ENCODE measurements at places on chromosomes 13 and 19. TPM values are rescaled to one million over a fixed set of nuclear protein-coding genes. Genes with fewer than 3 reads are reported as not detected.

- no peak for DNase-seq
Observed at GRCh38 chr19:42282819-42283187, 13.8 kb downstream of the CIC start.

- peak; percentile 46 for DNase-seq
Observed at GRCh38 chr13:62512194-62513141, 1096.8 kb upstream of the PCDH20 start.

DNA sequence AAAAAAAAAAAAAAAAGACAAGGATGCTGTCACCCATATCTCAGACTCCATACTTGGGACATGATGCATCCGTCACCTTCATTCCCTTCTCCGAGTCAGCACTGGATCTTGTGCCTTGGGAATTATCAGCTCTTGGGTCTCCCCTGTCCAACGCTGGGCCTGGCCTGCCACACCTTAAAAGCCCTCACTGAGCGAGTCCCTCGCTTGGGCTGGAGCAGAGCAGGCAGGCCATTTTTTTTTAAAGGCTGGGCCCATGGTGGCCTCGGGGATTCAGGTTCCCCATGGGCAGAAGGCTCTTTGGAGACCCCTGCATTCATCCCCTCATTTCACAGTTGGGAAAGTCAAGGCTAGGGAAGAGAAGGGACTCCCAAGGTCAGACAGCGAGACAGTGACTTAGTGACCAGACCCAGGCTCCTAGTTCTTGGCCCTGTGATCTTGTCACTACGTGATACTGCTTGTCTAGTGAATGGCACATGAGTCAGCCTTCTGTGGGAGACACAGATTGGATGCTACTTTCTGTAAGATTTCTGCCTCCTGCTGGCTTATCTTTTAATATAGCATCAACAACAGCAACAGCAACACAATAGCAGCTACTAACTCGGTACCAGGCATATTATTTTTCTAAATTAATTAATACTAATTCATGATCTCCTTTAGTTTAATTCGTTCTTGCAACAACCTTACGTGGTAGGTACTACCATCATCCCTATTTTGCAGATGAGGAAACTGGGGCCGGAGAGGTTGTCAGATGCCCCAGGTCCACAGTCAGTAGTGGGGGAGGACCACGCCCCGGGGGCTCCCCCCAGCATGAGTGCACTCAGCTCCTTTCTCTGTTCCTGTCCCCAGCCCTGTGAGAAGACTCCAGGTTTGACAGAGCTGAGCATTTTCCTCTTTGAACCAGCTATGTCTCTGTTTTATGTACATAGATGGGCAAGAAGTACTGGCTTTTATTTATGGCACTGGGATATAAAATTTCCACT is 27.4 kb upstream of the ZNF536 start:
- DNase-seq, result no peak

GRCh38 chr19:50878851-50879250 is 5.6 kb downstream of the KLK2 start:
- DNase-seq, result no peak

- DNase-seq, result peak; percentile 80
Observed at GRCh38 chr19:31214086-31214485, 135.2 kb downstream of the TSHZ3 start.

GRCh38 chr13:88339271-88339741 is 668.1 kb downstream of the SLITRK5 start:
- no peak for DNase-seq

DNA sequence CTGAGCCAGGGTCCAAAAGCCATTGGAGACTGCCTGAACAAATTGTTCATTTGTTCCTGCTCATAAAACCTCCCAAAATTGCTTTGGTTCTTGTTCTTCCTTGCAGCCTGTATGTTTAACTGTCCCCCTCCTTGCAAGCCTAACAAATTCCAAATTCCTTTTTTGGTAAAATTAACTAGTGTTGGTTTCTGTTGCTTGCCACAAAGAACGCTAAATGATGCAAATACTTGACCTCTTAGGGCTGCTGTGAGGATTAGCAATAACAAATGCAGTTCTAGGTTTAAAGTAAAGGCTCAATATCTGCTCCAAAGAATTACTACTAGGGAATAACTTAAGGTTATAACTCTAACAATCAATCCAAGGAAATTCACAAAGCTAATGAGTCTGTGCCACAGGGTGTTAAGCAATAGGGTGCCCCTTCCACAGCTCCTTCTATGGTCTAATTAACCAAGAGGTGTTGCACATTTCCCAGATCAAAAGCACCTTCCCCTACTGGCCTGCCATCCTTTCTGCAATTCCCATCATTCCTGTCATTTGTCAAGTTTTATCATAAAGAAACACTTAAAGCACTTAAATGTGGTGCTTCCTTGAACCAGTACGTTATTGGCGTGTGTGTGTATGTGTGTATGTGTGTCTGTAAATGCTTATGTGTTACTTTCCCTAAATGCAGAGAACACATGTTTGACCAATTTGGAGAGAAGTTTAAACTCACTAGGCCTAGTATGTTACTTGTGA is 110.2 kb downstream of the RAP2A start:
- no peak for DNase-seq

Gene ZNF227
- 15.4 TPM for total RNA-seq

GRCh38 chr13:102968572-102969228 is 97.5 kb downstream of the SLC10A2 start:
- DNase-seq, result no peak

DNA sequence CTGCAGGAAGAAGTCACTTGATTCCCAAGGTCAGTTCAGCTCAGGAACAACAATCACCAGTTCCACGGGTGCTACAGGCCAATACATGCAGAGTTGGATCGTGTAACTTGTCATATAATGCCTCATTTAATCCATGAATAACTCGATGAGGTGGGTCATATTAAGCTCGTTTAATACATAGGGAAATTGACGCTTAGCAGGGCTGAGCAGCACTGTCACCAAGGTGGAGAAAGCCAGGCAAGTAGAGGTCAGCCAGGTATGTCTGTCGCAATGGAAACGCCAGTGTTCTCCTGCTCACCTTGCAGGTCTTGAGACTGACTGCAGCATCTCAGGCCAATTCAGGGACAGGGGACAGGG is 52.3 kb downstream of the CCDC70 start:
- DNase-seq, result no peak

- DNase-seq, result no peak
Observed at GRCh38 chr13:23571431-23571830, 1.2 kb downstream of the TNFRSF19 start.

- DNase-seq, result no peak
Observed at GRCh38 chr13:112729408-112729807, 39.6 kb downstream of the ATP11A start.

GRCh38 chr13:31174018-31174417 is 12.3 kb upstream of the HSPH1 start:
- DNase-seq, result no peak

Gene IZUMO2
- not detected for total RNA-seq

DNA sequence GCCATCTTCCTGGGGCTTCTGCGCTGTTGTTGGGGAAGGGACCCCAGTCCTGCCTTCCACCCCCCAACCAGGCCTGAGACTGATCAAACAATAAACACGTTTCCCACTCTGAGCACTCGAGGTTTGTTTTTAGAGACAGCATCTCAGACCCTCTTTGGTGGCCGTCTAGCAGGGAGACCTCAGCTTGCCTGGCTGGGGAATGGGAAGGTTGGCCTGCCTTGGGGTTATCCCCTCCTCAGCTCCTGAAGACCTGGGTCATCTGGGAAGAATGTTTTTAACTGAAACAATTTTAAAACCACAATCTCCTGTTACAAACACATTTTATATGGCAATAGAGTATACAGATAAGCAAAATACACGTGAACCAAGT is 2.0 kb downstream of the ZNF581 start:
- no peak for DNase-seq

- no peak for DNase-seq
Observed at GRCh38 chr19:28494461-28494860, 718.5 kb downstream of the UQCRFS1 start.

- DNase-seq, result no peak
Observed at GRCh38 chr13:101327871-101328270, 88.4 kb downstream of the NALCN start.

Gene TDRD3
- total RNA-seq, result 10.8 TPM

DNA sequence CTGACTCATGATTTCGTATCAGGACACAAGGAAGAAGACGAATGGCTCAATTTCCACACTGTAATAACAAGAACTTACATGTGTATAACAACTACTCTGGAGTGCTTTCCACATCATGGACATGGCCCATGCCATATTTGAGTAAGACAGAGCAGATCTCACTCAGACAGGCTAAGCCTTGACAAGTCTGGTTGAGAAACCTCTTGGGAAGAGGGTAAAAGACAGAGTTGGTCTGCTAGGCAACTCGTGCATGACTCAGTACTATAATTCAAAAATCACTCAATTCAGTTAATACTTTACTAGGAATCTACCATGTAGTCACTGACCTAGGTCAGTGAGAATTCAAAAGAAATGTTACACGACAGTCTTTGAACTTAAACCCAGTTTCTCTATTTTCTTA is 5.7 kb upstream of the THSD1 start:
- no peak for DNase-seq

Gene CEACAM16
- not detected for total RNA-seq

- DNase-seq, result no peak
Observed at GRCh38 chr13:20405691-20406090, 120.0 kb downstream of the CRYL1 start.

Gene ISOC2
- total RNA-seq, result 150 TPM

Gene DLEU7
- total RNA-seq, result not detected

DNA sequence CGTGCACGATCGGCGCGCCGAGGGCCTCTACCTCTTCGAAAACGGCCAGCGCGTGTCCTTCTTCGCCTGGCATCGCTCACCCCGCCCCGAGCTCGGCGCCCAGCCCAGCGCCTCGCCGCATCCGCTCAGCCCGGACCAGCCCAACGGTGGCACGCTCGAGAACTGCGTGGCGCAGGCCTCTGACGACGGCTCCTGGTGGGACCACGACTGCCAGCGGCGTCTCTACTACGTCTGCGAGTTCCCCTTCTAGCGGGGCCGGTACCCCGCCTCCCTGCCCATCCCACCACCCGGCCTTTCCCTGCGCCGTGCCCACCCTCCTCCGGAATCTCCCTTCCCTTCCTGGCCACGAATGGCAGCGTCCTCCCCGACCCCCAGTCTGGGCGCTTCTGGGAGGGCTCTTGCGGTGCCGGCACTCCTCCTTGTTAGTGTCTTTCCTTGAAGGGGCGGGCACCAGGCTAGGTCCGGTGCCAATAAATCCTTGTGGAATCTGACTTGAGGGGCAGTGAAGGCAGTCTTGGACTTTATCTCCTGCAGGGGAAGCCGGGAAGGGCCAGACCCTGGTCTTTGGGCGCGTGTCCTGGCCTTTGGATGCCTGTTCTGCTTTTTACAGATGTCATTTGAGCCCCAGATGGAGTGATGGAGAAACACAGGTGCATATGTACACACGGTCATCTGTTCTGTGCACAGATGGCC is 2.2 kb downstream of the CLEC11A start:
- no peak for DNase-seq

GRCh38 chr19:4495471-4495870 is 22.8 kb downstream of the PLIN4 start:
- no peak for DNase-seq

DNA sequence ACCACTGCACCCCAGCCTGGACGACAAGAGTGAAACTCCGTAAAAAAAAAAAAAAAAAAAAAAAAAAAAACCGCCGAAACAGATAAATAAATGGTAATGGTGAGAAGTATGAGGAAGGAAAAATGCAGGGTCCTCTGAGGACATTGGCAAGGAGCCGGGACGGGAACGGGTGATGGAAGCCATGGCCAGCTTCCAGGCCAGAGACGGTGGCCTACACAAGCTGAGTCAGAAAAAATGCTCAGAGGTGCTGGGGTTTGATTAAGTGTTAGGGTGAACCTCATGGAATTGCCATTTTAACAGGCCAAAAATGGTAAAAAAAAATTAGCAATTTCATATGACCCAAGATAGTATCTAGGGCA is 866 bp upstream of the ZSWIM4 start:
- no peak for DNase-seq

DNA sequence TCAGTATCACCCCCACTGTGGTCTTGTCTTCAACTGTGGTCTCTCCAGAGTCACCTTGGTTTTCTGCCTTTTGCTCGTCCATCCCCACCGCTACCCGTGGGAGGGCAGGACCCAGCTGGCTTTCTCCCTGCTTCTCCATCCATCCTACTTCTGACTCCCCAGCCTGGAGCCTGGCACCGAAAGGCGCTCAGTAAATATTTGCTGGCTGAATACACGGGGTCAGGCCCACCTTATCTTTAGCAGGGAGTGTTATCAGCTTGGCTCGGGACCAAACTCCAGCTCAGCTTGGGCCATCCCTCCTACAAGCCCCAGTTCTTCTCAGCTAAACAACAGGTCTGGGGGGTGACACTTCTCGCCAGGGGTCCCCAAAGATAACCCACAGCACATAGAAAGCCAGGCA is 62.0 kb upstream of the KLF2 start:
- no peak for DNase-seq

DNA sequence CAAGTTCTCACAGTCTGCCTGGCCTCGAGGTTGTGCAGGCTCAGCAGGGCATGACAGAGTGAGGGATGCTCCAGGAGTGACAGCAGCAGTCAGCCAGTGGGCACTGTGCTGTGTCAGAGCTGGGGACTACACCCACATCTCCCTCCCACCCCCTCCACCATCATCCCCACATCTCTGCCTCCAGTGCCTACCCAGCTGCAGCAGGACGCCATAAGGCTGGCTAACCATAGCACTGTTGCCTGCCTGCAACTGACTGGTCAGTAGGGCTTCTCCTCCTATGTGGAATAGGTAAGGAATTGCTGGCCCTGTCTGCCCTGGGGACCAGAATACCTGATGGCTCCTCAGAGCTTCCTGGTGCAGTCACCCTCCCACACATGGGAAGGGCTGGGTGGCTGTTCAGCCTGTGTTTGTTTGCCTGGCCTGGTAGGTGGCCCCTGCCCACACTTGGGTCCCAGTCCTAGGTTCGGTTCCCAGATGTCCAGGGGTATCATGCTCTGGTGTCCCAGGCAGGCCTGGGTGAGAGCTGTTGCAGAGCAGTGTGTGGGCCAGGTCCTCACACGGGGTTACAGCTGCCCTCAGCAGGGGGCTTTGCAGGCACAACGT is 15.7 kb downstream of the GPI start:
- DNase-seq, result no peak

Gene OVOL3
- total RNA-seq, result 0.44 TPM

Gene SYCN
- 0.33 TPM for total RNA-seq

GRCh38 chr19:55082020-55082851 is 6.6 kb downstream of the EPS8L1 start:
- DNase-seq, result no peak

Gene FOXO1
- total RNA-seq, result 2.1 TPM

DNA sequence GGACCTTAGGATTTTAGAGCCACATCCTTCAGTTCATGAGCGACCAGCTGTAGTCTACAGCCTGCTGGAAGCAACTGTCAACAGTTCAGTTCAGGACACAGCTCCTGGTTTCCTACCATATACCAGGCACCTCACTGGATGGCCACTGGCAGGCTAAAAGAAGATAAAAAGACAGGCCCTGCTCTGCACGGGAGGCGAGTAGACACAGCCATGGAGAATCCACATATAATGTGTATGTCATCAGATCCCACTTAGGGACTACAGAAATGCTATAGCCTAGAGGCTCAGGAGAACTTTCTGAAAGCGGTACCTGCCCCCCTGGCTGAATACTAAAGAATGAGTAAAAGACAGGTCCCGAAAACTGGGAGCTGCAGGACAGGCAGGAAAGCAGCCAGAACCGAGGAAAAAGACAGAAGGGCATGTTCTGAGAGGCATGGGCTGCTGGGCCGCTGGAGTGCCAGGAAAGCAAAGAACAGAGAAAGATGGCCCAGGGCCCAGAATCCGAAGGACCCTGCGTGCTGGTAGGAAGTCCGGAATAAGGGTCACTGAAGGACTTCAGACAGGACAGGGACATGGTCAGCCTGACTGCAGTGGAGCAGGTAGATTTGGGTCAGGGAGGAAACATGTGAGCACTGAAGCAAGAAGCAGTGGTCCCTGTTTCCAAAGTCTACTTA is 23.5 kb downstream of the DZIP1 start:
- no peak for DNase-seq

Measured in Panc1 (cell line).